Large intestine (tissue), 12 donors: ENCODE measurements at places on chromosomes 13 and 19. TPM values are rescaled to one million over a fixed set of nuclear protein-coding genes. Genes with fewer than 3 reads are reported as not detected.

Gene ADGRE2
- 1.2 TPM for polyA plus RNA-seq

Gene TMPRSS9
- polyA plus RNA-seq, result 1.9 TPM

Gene BICRA
- 11.9 TPM for polyA plus RNA-seq

Gene SLC10A2
- 0.70 TPM for polyA plus RNA-seq

Gene ZNF729
- 0.01 TPM for polyA plus RNA-seq

Gene SHISA2
- 5.0 TPM for polyA plus RNA-seq

Gene DHDH
- polyA plus RNA-seq, result 5.2 TPM

Gene ZNF506
- polyA plus RNA-seq, result 27.1 TPM

Gene CAPN12
- polyA plus RNA-seq, result 45.0 TPM

Gene REX1BD
- 47.2 TPM for polyA plus RNA-seq

Gene TUBB4A
- polyA plus RNA-seq, result 7.3 TPM

Gene PTPRS
- polyA plus RNA-seq, result 25.3 TPM

Gene TEX101
- polyA plus RNA-seq, result not detected

Gene DEDD2
- polyA plus RNA-seq, result 30.7 TPM

Gene ELSPBP1
- polyA plus RNA-seq, result 0.07 TPM

Gene MEIS3
- 19.7 TPM for polyA plus RNA-seq

Gene FOXA3
- polyA plus RNA-seq, result 21.3 TPM

Gene ZNF112
- polyA plus RNA-seq, result 9.2 TPM

Gene IL17D
- 34.0 TPM for polyA plus RNA-seq

Gene ZSWIM4
- 3.7 TPM for polyA plus RNA-seq

Gene ZNF571
- 6.9 TPM for polyA plus RNA-seq

Gene C1QTNF9B
- polyA plus RNA-seq, result 0.36 TPM

Gene PCSK4
- 4.7 TPM for polyA plus RNA-seq

Gene TMEM272
- polyA plus RNA-seq, result 1.1 TPM

Gene RFPL4A
- polyA plus RNA-seq, result 0.15 TPM
